ENCODE measurements at places on chromosomes 7 and 10. TPM values are rescaled to one million over a fixed set of nuclear protein-coding genes. Genes with fewer than 3 reads are reported as not detected.

DNA sequence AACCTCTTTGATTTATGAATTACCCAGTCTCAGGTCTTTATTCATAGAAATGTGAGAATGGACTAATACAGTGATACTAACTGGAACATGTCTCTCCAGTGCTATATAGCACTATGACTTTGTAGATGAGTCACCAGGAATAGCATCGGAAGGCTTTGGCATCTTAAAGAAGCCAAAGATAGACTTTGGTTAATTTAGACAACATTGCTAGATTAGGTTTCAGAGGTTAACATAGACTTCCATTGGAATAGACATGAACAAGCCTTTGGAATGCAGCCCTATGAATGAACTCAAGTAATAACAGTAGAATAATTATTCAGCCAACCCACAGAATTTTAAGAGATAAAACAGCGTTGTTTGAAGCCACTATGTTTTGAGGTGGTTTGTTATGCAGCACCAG is 169.2 kb downstream of the HGF start:
- no peak for DNase-seq

DNA sequence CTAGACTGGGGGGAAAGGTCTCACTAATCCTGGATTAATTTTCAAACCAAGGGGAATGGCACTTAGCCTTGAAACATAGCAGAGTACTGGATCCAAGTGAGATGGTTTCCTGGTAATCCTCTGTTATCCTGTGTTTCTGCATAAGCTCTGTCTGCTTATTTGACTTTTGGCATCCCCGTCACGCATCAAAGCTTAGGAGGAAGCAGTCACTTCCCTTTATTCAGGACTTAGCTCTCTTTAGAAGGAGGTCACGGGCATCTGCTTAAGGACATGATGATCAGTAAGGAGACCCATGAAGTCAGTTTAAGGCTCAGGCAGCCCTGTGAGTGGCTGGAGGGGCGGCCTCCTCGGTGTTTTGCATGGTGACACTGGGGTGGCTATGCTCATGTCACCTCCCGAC is 30.0 kb downstream of the TSPAN15 start:
- DNase-seq, result peak; percentile 84

DNA sequence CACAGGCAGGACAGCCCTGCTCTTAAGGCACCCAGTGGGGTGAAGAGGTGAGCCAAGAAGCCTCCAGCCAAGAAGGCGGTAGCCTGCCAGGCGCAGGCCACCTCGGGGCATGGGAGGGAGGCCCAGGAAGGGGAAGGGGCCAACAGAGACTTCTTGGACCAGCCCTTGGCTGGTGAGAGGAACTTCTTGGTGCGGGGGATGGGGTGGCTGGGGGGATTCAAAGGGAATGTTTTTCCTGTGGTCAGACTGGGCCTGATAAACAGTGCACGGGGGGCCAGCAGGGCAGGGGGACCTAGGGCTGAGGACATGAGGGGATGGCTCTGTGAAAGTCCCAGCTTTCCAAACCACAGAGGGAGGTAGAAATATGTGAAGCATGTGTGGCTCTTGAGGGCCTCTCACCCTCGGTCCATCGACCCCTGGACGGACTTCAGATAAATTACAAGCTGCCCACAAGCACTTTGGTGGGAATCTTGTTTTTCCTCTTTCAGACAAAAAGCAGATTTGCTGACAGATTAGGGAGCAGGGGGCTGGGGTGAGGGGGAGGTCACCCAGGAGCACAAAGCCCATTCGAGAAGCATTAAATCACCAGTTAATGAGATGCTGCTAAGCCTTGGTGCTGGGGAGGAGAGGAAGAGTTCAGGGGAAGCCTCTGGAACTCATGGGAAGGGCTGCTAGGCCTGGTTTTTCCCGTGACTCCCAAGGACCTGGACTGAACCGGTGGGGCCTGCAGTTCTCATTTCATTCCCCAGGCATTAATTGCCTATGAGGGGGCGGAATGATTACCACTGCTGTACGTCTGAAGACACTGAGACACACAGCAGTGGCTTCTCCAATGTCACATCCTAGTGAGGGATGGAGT is 11.3 kb downstream of the CRYGN start:
- no peak for DNase-seq

GRCh38 chr10:26698909-26699308 is 1.4 kb downstream of the PDSS1 start:
- DNase-seq, result no peak

- DNase-seq, result no peak
These were observed 1.6 kb downstream of the BICC1 start for GRCh38 chr10:58514111-58514770.

Gene ACHE
- total RNA-seq, result 1.2 TPM

Gene HOXA1
- 1.0 TPM for total RNA-seq

Data from dermis microvascular lymphatic vessel endothelial cell (primary cell).